ENCODE measurements at places on chromosomes 12 and 14.

DNA sequence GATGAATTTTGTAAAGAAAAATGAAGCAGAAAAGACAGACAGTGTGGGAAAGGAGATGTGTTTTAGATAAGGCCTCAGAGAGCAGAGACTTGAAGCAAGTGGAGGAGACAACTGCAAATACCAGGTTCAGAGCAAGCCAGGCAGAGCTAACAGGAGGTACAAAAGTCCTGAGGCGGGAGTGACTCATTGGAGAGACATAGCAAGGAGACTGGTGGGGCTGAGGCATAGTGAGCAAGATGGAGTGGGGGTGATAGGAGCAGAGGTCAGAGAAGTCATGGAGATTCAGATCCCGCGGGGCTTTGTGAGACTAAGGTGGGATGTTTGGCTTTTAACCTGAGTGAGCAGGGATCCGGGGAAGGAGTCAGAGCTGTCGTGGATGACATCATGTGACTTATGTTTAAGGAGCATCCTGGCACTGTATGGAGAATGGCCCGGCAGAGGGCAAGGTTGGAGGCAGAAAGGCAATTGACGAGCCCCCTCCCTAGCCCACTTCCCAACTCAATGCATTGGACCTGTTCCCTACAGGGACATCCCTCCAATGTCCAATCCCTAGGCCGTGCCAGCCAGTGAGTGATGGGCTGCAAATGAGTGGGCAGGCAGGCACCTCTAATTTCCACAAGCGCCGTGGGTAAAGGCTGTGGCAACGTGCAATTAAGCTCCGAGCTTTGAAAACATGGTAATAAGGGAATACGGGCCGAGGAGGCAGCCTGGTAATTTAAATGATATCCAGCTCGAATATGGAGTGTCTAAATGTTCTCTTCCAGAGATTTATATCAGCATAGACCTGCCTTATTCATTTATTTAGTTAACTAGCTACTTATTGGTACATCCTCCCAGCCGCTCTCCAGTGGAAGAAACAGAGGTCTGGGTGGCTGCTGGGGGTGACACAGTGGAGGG is 206.8 kb upstream of the LHX5 start:
- no peak for DNase-seq

GRCh38 chr12:57319678-57320469 is 68.9 kb upstream of the STAC3 start:
- DNase-seq = no peak

DNA sequence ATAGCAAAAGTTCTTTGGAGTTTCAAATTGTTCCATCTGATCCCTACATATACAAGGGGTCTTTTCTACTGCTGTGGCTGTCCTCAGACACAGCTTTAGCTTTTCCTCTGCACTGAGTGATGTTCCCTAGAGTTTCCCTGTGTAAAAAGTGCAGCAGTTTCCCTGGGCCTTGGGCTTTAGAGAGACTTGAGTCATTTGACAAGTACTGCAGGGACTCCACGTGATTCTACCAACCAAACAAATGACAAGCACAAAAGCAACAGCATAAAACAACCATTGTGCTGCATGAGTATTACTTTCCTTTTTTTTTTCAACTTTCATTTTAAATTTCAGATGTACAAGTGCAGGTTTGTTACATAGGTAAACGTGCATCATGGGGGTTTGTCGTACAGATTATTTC is 272.8 kb downstream of the PDZRN4 start:
- DNase-seq = no peak

- no peak for DNase-seq
Measured at GRCh38 chr14:50906326-50907065, 34.6 kb downstream of the ABHD12B start.

- DNase-seq = no peak
Measured at GRCh38 chr14:54396183-54396492, 669 bp upstream of the CDKN3 start.

- no peak for DNase-seq
Measured at GRCh38 chr12:132276827-132277373, 52.5 kb downstream of the GALNT9 start.

- no peak for DNase-seq
Measured at GRCh38 chr12:105983622-105984320, 155.0 kb downstream of the NUAK1 start.

GRCh38 chr14:50225067-50225973 is 6.1 kb downstream of the SOS2 start:
- DNase-seq = no peak

DNA sequence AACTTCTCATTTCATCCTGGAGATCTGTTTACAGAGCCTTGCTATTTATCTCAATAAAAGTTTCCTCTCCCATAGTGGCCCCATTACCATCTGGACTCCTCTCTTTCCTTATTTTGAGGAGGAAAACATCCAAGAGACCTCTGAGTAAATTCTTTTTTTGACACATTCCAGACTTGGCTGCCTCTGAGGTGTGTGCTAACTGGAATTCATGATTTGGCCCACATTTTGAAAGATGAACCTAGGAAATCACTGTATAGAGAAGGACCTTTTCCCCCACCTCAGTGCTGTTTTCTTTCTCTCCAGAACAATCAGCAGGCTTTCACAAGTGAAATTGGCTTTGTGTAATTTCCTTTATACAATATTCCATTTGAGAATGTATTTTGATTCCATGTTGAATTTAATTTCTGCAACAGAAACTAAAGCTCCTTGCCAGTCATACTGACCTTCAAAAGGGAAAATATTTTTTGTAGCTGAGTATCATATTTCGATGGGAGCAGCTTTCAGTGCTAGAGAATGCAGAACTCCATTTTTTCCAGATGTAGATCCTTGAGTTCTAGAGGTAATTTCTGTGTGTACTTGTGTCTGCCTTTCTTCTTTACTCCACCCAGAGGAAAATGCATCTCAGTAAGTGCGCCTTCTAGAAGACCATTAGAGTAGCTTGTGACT is 244.9 kb upstream of the RGS6 start:
- DNase-seq = no peak

- DNase-seq = no peak
Measured at GRCh38 chr12:105076098-105076497, 8.2 kb downstream of the ALDH1L2 start.

- no peak for DNase-seq
Measured at GRCh38 chr14:36859119-36859518, 197.5 kb downstream of the PAX9 start.

DNA sequence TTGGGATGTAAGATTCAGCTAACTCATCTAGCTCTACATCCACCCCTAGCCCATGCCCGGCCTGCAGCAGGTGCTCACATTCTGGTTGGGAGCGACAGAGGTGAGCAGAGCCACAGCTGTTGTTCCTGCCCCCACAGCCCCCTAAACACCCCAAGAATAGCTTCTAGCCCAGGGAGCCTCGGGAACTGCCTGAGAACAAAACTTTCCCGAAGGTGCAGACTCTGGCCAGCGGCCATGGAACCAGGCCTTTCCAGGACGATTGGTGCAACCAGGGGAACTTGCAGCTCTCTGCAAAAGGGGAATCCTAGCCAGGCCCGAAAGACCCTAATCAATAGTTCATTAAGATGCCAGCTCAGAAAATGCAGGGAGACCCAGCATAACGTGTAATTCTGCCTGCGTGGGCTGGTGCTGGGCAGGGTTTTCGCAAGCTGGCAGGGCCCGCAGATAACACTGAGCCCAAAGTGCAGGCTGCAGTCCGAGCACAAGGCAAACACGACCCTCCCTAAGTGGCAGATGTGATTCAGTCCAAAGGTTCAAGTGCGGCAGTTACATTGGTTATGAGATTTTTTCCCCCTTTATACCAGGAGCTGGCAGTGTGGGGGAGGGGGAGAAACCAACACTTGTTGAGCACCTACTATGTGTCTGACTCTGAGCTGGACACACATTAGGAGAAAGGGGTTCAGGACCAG is 122.5 kb upstream of the MAP1LC3B2 start:
- DNase-seq = no peak

DNA sequence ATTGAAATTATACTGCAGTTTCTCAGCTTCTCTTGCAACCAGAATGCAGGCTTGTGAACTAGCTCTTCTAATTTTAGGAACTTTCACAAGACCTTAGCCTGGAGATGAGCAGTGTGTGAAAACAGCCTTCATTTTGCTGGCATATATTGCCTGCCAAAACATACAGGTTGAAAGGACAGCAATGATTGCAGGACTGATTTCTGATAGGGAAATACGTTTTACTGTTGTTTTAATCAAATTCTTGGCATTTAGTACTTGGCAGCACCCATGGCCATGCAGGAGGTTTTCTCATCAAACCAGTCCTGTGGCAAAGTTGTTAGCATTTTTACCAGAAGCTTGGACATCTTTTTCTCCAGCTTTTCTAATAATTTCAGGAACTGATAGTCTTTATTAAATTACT is 91.9 kb upstream of the MUCL1 start:
- DNase-seq = no peak

DNA sequence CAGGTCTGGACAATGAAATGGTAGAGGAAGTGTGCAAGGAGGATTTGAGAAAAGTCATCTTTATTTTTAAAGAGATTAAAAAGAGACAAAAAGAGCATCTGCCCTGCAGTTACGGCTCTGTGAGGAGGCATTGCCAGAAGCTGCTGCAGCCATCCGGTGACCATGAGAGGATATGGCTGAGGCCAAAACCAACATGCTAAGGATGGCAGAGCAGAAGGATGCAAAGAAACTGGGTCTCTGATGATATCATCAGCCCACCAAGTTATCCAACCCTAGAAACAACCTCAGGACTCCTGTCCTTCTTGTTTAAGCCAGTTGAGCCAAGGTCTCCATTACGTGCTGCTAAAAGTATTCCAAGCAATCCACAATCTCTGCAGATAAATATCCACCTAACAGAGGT is 48.0 kb upstream of the CCND2 start:
- DNase-seq = no peak

DNA sequence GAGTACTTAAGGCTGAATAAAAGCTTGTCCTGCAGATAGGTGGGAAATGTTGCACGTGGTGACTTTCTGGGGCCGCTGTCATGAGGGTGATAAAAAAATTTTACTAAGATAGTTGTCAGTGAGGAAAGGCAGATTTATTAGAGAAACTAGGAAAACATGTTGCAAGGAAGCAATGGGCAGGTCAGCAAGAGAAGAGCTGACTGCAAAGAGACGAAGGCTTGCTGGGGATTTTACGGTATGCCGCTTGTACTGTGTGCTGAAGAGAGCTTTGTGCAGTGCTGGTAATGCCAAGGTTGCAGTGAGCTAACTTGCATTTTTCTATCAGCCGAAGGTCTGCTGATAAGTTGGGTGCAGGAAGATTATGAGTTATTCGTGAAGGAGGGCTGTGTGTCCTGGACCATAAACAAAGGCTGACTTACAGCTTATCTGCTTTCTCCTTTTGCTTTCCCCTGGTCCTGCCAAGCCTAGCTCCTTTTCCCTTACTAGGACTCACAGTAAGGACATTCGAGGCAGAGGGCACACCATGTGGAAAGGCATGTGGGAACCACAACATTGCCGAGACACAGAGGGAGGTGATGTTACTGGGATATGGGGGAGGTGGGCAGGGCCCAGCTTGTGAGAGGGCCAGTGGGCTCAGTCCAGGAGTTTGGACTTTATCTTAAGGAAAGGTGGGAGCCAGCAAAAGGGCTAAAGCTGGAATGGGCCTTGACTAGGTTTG is 7.4 kb upstream of the CCDC88C start:
- no peak for DNase-seq

DNA sequence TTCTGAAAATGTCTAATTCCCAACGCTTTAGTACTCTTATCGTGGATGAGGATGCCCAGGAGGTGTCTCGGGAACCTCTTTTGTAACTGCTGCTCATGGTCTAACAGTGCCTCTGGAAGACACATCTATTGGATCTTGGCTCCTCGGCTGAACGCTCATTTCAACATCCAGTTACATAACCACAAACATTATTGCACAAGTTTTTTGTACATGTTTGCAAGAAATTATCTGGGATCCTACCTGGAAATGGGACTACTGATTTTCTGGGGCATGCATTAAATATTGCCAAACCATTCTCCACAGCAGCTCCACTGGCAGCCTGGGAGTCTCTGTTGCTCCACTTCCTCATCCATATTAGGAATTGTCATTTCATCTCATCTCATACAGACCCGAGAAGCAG is 117.5 kb upstream of the EVL start:
- DNase-seq = no peak

- DNase-seq = no peak
Measured at GRCh38 chr14:74415115-74415437, 10.9 kb downstream of the SYNDIG1L start.

- DNase-seq = no peak
Measured at GRCh38 chr14:31024010-31024480, 1.4 kb upstream of the AP4S1 start.

GRCh38 chr14:34993426-34993825 is 10.6 kb downstream of the SRP54 start:
- DNase-seq = no peak

DNA sequence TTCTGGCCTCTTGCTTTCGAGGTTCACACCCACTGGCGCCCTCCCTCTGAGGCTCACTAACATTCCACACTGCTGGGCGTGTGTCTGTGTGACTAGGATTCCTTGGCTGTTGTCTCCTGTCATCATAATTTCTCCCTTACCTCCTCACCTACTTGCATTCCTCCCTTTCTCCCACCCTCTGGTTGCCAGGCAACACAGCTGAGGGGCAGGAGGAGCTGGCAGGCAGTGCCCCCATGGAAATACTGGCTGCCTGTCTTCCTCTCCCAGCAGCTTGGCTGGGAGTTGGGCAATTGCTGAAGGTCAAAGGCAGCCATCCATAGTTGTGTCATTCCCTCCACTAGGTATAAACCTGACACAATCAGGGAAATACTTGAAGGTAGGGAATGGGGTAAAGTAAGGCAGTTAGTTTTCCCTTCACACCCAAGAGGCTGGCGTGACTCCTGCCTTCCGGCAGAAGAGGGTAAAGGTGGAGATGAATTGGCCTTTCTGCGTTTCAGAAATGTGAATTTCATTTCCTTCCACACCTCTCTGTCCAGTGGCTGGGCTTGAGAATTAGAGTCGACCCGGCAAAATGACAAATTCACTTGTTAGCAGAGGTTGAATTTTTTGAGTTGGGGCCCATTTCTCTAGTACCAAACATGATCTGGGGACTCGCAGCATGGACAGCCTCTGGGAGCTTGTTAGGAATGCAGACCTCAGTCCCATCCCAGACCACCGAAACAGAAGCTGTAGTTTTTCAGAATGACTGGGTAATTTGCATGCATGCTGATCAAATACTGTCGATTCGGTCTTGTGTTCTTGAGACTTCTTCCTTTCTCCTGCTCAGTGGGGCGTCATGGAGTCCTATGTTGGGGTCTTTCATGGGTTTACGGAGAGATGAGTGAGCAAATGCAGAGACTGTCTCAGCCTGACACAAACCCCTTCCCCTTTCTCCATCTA is 24.3 kb upstream of the EMP1 start:
- no peak for DNase-seq

DNA sequence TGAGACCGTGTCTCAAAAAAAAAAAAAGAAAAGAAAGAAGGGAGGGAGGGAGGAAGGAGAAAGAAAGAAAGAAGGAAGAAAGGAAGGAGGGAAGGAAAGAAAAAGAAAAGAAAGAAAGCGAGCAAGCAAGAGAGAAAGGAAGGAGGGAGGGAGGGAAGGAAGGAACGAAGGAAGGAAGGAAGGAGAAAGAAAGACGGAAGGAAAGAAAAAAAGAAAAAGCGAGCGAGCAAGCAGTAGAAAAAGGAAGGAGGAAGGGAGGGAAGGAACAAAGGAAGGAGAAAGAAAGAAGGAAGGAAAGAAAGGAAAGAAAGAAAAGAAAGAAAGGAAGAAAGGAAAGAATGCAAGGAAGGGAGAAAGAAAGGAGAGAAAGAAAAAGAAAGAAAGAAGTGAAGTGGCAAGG is 504.0 kb downstream of the GLT1D1 start:
- no peak for DNase-seq

GRCh38 chr12:86950444-86950843 is 694.3 kb upstream of the MGAT4C start:
- no peak for DNase-seq

Measured in CD4-positive, alpha-beta T cell treated with Interleukin-4 for 1 hour (primary cell).